ENCODE measurements at places on chromosomes 4 and X. TPM values are rescaled to one million over a fixed set of nuclear protein-coding genes. Genes with fewer than 3 reads are reported as not detected.

The SLC25A6 gene
- total RNA-seq, result 126 TPM

The ASB5 gene
- total RNA-seq, result 18.6 TPM

The VAMP7 gene
- total RNA-seq, result 25.1 TPM

The VEGFC gene
- 5.9 TPM for total RNA-seq

The TACR3 gene
- 0.49 TPM for total RNA-seq

The ASB9 gene
- total RNA-seq, result 1.7 TPM

The ARAP2 gene
- total RNA-seq, result 48.6 TPM

The TCEAL5 gene
- 1.1 TPM for total RNA-seq

The PAK3 gene
- 6.7 TPM for total RNA-seq

The ZNF81 gene
- 5.2 TPM for total RNA-seq

The TMEM47 gene
- 22.5 TPM for total RNA-seq

The NEUROG2 gene
- total RNA-seq, result not detected

The ATOH1 gene
- total RNA-seq, result 0.30 TPM

The SLAIN2 gene
- total RNA-seq, result 58.0 TPM

The SSX3 gene
- not detected for total RNA-seq

The HPGD gene
- 34.6 TPM for total RNA-seq

The CSAG3 gene
- total RNA-seq, result not detected

The PPEF2 gene
- total RNA-seq, result 0.10 TPM

The PRR32 gene
- total RNA-seq, result 3.5 TPM

The CHIC2 gene
- 35.9 TPM for total RNA-seq

The HHIP gene
- total RNA-seq, result 3.6 TPM

The STEEP1 gene
- total RNA-seq, result 34.3 TPM

The PHEX gene
- total RNA-seq, result 1.5 TPM

The KIT gene
- total RNA-seq, result 21.5 TPM

The SUPT20HL1 gene
- total RNA-seq, result not detected

The CT45A1 gene
- not detected for total RNA-seq

The MAGEA9B gene
- total RNA-seq, result not detected

The NIPAL1 gene
- 9.5 TPM for total RNA-seq

The POF1B gene
- 45.3 TPM for total RNA-seq

The SPP1 gene
- total RNA-seq, result 253 TPM

The OCIAD1 gene
- total RNA-seq, result 83.2 TPM

The RNF128 gene
- total RNA-seq, result 4.2 TPM

The LRAT gene
- total RNA-seq, result not detected

The SLITRK2 gene
- 2.5 TPM for total RNA-seq

The UGT2B11 gene
- not detected for total RNA-seq

The CXCL3 gene
- 0.49 TPM for total RNA-seq

The SHISA3 gene
- total RNA-seq, result 2.3 TPM

The FAM53A gene
- 2.0 TPM for total RNA-seq

The DCX gene
- total RNA-seq, result 2.4 TPM

The GATA1 gene
- total RNA-seq, result 1.1 TPM

The GPRIN3 gene
- 3.8 TPM for total RNA-seq

The FGF13 gene
- 15.4 TPM for total RNA-seq

The FABP2 gene
- not detected for total RNA-seq

The CSN1S1 gene
- not detected for total RNA-seq

The VEGFD gene
- 2.6 TPM for total RNA-seq

The NALF2 gene
- total RNA-seq, result 0.10 TPM

The CDKL5 gene
- 8.1 TPM for total RNA-seq

The MAGEE1 gene
- total RNA-seq, result 2.0 TPM

The TRMT2B gene
- 8.8 TPM for total RNA-seq

The WDR13 gene
- total RNA-seq, result 38.6 TPM

The SPRY1 gene
- 82.4 TPM for total RNA-seq

The RAB40A gene
- 0.30 TPM for total RNA-seq

The TTC29 gene
- total RNA-seq, result 0.49 TPM

The GPRASP1 gene
- total RNA-seq, result 12.4 TPM
